Activated T-helper 2 cell treated with anti-CD3 and anti-CD28 coated beads, Interferon-gamma antibody, Interleukin-2, Interleukin-4, amounts not matched to agents 10 μg/mL and 5 μg/mL and 100 μg/mL, durations not matched to agents 14 hours and 24 hours and 36 hours (primary cell): ENCODE measurements at places on chromosomes 12 and 14. TPM values are rescaled to one million over a fixed set of nuclear protein-coding genes. Genes with fewer than 3 reads are reported as not detected.
A peak's percentile ranks its signal among the peaks of the same experiment; 100 is the strongest.

DNA sequence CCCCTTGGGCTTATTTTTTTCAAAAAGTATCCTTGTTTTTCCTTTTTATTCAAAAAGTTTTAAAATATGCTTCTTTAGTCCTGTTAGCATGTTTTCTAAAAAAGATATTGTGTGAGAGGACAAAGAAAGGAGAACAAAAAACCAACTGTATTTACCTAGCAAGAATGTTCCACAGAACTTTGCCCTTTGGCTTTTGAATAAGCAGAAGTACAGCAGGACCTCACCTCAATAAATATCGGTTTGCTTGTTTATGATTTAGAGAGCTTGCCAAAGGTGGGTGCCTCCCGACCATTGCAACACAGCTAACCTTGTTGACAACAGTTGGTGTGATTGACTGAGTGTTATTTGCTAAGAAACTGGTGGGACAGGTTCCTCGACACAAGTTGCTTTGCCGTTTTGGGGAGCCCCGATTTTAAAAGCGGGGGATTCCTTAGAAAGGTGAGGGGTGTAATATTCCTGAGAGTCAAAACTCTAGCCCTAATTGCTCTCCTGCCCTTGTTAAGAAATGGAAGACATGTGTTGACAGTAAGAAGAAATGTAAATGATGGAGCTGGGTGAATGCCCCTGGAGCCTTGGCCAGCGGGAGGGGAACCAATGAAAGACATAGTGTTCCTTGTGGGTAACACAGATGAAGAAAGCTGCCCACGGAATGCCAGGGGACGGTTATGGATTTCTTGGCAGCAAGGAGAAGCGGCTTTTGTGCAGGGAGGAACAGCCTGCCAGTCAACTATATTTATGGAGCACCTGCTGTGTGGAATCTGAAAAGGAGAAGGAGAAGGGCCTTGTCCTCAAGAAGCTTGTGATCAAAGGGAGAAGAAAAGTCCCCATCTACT lies 13.7 kb downstream of the MYBPC1 start:
- no peak overlapping the region for H3K4me3 ChIP-seq
- no peak for DNase-seq
- no peak overlapping the region for H3K27ac ChIP-seq
- no peaks in the 10 kb centered on the region for H3K4me1 ChIP-seq
- no peaks in the 10 kb centered on the region for H3K27me3 ChIP-seq
- no peaks in the 10 kb centered on the region for H3K36me3 ChIP-seq

DNA sequence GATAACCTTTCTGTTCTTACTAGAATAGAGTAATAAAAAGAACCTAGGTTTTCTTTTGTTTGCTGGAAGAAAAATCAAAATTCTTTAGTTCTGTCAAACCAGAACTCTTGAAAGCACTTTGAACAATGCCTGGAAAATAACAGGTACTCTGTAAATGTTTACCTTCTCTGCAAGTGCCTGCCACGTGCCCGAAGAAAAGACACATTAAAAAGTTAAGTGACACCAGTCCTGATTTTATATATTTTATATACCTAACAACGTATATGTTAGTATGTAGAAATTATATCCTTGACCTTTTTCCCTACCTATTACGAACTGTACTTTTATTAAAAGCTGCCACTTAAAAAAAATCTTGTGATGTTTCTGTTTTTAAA lies 976 bp downstream of the THAP2 start:
- H3K4me3 ChIP-seq: peak overlapping the region; percentile 100
- no peak for DNase-seq
- H3K36me3 ChIP-seq: peaks cover 38% of the 10 kb centered on the region
- H3K4me1 ChIP-seq: peaks cover 24% of the 10 kb centered on the region

GRCh38 chr14:88137327-88137726 lies 132.4 kb downstream of the GPR65 start:
- no peak overlapping the region for H3K27ac ChIP-seq
- no peaks in the 10 kb centered on the region for H3K4me1 ChIP-seq
- no peak overlapping the region for H3K4me3 ChIP-seq
- no peak for DNase-seq
- peaks cover 2% of the 10 kb centered on the region for H3K27me3 ChIP-seq

- no peaks in the 10 kb centered on the region for H3K36me3 ChIP-seq
- no peak overlapping the region for H3K4me3 ChIP-seq
- no peaks in the 10 kb centered on the region for H3K4me1 ChIP-seq
- no peak overlapping the region for H3K27ac ChIP-seq
- DNase-seq: no peak
- H3K27me3 ChIP-seq: peaks cover 10% of the 10 kb centered on the region
These were observed 22.3 kb downstream of the PPM1H start for GRCh38 chr12:62912644-62913043.

- H3K4me1 ChIP-seq: no peaks in the 10 kb centered on the region
- no peak for DNase-seq
- no peak overlapping the region for H3K4me3 ChIP-seq
- no peaks in the 10 kb centered on the region for H3K27me3 ChIP-seq
These were observed 15.5 kb upstream of the ANO4 start for GRCh38 chr12:100778967-100779590.

The SPIC gene
- not detected in 2 replicates for total RNA-seq
